ENCODE measurements at places on chromosomes 7 and 10.

GRCh38 chr7:24216576-24217125 is 67.3 kb upstream of the NPY start:
- DNase-seq, result no peak

- no peak for DNase-seq
Measured at GRCh38 chr7:144777005-144777839, 58.6 kb downstream of the TPK1 start.

- DNase-seq, result no peak
Measured at GRCh38 chr7:156666368-156667109, 26.0 kb downstream of the RNF32 start.

- no peak for DNase-seq
Measured at GRCh38 chr10:60848126-60848525, 69.8 kb downstream of the CDK1 start.

GRCh38 chr10:69769395-69769992 is 32.2 kb upstream of the COL13A1 start:
- no peak for DNase-seq
